NCI-H748 treated with DMSO at 0.1 percent for 48 hours (cell line): ENCODE measurements at places on chromosomes 3 and 15.
A peak's percentile ranks its signal among the peaks of the same experiment; 100 is the strongest.

- no peak for DNase-seq
Observed at GRCh38 chr3:188830893-188831292, 340.9 kb upstream of the TPRG1 start.

- no peak for DNase-seq
Observed at GRCh38 chr3:36193448-36193847, 186.9 kb upstream of the STAC start.

- no peak for DNase-seq
Observed at GRCh38 chr3:17811646-17812045, 69.2 kb upstream of the TBC1D5 start.

DNA sequence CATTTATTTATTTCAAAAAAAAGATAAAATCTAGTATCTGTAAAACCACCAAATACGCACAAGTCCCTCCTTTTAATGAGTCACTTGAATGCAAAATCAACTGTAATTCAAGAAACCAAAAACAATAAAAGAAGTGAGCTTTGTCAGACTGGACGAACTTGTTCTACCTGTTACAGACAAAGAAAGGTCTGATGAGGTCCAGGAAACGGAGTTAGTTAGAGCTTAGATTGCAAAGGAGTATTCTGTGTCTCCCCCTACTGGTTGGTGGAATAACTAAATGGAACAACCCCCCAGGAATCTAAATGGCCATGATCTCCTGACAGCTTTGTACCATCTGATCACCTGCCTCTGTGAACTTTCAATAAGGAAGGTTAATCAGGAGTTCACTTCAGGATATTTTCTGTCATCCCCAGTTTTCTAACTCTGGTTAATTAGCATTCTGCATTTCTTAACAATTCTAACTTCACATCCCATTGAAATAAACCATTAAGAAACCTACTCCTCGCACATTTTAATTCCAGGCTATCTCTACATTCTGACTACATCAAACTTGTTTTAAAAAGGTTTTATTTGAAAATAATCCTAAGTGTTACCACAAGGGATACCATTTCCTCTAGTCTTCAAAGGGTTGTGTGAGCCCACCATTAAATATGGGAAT lies 333.0 kb upstream of the SATB1 start:
- peak; percentile 91 for DNase-seq

DNA sequence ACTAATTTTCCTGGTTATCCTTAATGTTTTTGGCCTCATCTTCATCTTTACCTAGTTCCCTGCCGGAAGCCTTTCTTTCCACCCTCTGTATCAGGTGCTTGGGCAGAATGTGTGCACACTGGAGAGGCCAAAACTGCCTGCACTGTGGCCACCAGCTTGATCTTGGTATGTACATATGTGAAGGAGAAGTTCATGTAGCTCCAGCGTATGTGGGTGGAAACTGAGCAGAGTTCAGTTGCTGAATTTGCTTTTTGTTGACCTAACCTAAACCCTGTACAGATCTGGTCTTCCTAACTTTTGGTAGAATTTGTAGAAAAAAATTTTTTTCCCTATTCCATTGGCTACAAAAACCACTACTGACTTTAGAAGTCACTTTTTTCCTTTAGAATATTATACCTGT lies 65.9 kb upstream of the IGSF10 start:
- DNase-seq: no peak

- no peak for DNase-seq
Observed at GRCh38 chr15:82159922-82160321, 102.6 kb downstream of the EFL1 start.

GRCh38 chr15:70605606-70606410 lies 157.6 kb downstream of the UACA start:
- DNase-seq: no peak

GRCh38 chr3:127800508-127800907 lies 21.8 kb downstream of the MGLL start:
- DNase-seq: no peak

DNA sequence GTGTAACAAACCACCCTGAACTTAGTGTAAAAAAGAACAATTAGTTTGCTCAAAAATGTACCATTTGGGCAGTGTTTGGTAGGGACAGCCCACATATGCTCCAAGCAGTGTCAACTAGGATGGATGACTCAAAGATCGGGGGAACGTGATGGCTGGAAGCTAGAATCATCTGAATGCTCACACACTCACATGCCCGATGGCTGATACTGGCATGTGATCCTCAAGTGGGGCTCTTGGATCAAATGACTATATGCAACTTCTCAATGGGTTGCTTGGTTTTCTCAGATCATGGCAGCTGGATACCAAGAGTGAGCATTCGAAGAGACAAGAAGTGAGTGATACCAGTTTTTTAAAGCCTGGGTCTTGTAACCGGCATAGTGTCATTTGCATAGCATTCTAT lies 335.9 kb upstream of the KCNMB2 start:
- no peak for DNase-seq

GRCh38 chr3:142930463-142930862 lies 33.0 kb downstream of the PAQR9 start:
- DNase-seq: no peak

- DNase-seq: no peak
Observed at GRCh38 chr3:52670621-52671521, 14.8 kb downstream of the PBRM1 start.

DNA sequence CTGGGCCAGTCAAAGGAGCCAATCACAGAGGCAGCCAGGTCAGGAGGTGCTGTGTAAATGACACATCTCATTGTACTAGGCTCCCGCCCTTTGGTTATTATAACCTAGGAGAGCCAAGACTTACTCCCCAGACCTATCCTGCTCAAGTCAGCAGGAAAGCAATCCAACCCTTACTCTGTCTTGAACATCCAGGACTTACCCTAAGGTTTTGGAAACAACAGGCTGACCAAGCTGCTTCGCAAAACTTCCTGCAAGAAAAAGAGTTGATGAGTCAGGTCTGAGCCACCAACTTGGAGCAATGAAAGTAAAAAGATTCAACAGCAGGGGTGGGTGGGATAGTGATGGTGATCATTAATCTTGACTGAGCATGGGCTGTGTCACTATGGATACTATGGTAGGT lies 144.4 kb downstream of the MYLK start:
- DNase-seq: no peak

- no peak for DNase-seq
Observed at GRCh38 chr3:101203411-101203810, 117.0 kb downstream of the IMPG2 start.

DNA sequence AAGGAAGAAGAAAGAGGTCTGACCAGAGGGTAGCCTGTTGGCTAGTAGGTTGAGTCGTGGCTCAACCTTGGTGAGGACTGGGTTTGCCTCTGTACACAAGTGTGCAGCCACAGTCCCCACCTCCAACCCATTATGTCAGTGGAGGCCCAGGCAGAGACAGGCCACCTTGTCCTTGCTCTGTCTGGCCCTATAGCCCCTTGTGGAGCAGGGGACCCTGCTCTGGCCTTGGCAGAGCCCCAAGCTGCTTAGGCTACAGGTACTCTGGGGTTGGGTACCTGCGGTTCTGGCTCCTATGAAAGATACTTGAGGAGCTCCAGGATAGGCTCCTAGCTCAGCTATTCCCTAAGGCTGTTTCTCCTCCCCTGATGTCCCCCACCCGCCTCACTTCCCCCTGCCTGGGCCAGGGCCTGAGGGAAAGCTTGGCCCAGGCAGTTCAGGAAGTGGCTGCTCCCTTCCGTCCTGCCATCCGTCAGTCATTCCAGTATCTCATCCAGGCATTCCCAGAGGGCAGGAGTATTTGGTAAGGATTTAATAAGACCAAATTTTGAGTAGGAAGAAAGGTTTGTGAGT lies 44.0 kb downstream of the FGD5 start:
- no peak for DNase-seq

GRCh38 chr3:150419959-150420358 lies 11.9 kb downstream of the TSC22D2 start:
- DNase-seq: no peak

GRCh38 chr3:138470687-138471086 lies 36.3 kb downstream of the ESYT3 start:
- no peak for DNase-seq

DNA sequence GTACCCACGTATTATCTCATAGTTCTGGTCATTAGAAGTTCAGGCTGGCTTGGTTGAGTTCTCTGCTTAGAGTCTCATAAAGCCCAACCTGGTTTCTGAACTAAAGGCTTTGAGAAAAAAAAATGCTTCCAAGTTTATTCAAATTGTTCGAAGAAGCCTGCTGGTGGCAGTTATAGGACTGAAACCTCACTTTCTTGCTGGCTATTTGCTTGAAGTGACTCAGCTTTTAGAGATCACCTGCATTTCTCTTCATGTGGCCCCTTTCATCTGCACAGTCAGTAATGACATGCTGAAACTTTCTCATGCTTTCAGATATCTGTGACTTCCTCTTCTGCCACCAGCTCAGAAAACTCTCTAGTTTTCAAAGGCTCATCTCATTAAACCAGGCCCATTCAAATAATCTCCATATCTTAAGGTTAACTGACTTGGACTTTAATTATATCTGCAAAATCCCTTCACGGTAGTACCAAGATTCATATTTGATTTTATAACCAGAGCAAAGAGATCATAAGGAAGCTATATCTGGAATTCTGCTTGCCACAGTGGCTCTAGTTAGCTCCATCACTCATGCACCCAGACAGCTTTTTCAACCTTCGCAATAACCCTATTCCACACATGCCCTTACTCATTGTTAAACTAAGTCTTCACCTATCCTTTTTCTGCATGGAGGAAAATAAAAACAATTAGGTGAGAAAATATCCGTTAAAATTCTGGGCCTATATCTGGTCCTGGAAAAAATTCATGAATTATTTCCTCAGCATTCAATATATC lies 433.8 kb upstream of the CBLB start:
- DNase-seq: no peak

GRCh38 chr15:96066126-96066525 lies 264.4 kb upstream of the NR2F2 start:
- DNase-seq: no peak

- DNase-seq: no peak
Observed at GRCh38 chr3:192953926-192954325, 36.3 kb upstream of the MB21D2 start.

- DNase-seq: no peak
Observed at GRCh38 chr3:16024548-16024947, 149.9 kb upstream of the GALNT15 start.

DNA sequence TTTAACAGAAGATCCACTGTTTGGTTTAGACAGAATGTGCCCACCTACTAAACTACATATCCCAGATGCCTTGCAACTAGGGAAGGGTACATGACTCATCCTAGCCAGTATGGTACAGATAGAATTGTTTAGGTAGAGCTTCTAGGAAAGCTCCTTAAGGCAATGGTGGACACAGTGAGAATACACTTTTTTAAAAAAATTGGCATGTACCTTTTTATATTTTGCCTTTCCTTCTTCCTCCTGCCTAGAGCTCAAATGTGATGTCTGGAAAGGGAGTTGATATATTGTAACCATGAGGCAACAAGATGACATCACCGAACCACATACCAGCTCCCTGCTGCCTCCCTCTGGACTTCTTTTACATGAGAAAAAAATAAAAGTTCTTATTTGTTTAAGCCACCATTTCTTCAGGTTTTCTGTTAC lies 14.4 kb upstream of the C3orf80 start:
- DNase-seq: no peak

GRCh38 chr3:105806359-105806758 lies 62.5 kb downstream of the CBLB start:
- no peak for DNase-seq

DNA sequence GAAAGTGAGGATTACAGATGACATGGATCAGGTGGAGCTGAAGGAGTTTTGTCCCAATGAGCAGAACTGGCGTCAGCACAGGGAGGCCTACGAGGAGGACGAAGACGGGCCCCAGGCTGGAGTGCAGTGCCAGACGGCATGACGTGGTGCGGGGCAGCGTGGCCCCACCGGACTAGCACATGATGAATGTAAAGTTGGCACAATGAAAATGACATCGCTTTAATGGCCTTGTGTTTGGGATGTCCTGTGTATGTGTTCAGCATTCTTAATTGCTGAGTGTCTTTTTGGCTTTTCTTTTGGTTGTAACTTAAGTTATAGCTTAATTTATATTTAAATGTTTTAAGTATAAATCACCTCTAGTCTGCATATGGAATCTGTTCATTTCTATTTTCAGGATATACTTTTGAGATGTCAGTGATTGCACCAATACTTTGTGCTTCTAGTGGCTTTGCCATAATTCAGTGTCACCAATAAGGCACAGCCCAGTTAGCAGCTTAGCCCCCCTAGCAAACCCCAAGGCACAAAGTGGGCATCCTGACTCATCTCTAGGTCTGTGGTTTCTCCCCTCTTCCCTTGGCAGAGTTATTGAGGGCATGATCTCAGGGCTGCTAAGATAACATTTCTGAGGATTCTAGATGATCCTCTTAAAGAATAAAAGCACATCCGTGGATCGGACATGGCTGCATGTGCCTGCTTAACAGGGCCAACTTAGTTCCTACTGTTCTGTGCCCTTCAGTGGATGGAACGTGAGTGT lies 16.1 kb downstream of the DNAJA4 start:
- no peak for DNase-seq
